Epithelial cell of prostate (primary cell): ENCODE measurements at places on chromosomes 3 and 15.

GRCh38 chr3:53493963-53494791, at the start of gene CACNA1D:
Gene CACNA1D, plus strand, starts transcription at chr3:53494611. Its CDS starts 556 bp downstream, at chr3:53495167.
- DNase-seq: no peak

- no peak for DNase-seq
Measured at GRCh38 chr3:1623896-1624295, 474.8 kb upstream of the CNTN4 start.

DNA sequence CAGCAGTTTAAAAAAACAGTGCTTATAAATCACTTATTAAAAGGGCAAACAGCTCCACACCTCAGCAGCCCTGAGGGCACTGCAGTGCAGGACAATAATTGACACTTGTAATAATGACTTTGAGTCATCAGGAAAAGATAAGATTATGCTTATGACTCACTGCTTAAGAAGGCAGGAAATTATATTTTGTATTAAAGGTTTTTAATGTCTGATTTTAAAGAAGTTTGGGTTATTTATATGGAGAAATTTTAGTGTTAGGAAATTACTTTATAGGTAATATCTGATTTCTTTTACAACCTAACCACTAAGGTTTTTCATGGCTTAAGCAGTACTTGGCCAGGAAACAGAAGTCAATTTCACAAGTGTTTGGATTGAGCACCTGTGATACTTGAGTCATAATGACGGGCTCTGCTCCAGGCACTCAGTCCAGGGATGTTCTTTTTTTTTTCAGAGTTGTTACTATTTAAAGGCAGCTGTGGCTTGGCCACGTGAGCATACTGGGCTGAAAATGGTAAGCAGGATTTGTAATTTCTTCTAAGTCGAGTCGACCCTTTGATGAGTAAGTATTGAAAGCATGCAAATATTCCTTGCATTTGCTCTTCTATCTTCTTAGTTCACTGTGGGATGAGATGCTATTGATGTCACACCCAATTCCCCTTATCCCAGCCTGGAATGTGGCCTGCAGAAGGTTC, 21.6 kb upstream of the SLC6A20 start:
- peak; percentile 93 for DNase-seq

- no peak for DNase-seq
Measured at GRCh38 chr15:81728726-81729125, 317.1 kb downstream of the MEX3B start.

DNA sequence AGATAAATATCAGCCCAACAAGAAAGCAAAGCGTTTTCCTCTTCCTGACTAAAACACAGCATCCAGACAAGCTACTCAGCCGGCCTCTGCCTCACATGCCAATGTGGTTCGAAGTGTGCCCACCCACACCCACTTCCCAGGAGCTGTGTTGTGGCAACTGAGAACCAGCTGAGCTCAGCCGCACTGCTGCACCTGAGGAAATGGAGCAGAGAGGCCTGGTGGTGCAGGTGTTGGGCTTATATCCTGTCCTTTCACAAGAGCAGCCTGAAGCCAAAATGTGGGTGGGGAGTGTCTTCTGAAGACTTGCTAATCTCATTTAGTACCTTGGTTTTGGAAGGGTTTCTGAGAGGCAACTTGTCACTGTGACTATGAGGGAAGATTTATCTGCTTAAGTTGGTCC, 23.0 kb upstream of the RETNLB start:
- no peak for DNase-seq

DNA sequence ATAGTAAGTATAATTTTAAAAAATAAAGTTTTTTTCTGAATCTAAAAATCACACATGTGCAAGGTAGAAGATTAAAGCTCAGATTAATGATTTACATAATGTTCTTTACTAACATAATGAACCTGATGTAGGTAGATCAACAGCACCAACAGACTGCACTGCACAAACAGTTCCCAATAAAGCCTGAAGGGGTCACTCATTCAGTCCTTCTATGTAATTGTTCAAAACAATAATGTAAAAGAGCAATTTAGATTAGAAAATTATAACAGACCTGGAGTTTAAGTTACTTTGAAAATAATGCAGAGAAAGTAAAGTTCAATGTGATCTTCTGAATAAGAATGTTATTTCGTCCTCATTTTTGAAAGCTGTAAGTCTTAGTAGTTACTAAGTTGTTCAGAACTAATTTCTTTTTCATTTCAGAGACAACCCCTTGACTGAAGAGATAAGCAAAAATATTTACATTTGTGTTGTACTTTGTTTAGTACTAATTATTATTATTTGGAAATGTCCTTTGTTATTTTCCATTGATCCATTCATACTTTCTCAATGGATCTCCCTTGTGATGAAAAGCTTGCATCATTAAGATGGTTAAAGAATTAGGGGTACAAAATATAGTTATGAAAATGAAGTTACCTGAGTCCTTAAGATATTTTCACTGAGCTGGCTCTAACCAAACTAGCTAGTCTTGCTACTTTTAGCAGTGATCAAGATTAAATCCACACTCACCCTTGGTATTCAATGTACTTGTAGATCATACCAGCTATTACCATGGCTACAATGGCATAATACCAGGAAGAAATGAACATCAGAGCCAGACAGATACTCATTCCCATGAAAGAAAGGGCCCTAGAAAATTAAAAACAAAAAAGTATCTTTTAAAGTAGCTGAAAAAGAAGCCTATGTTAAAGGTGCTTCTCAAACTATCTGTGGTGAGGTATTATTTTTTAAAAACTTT, 16.8 kb downstream of the EMC4 start:
- DNase-seq: peak; percentile 52

- no peak for DNase-seq
Measured at GRCh38 chr3:134313847-134314587, 60.2 kb downstream of the AMOTL2 start.

DNA sequence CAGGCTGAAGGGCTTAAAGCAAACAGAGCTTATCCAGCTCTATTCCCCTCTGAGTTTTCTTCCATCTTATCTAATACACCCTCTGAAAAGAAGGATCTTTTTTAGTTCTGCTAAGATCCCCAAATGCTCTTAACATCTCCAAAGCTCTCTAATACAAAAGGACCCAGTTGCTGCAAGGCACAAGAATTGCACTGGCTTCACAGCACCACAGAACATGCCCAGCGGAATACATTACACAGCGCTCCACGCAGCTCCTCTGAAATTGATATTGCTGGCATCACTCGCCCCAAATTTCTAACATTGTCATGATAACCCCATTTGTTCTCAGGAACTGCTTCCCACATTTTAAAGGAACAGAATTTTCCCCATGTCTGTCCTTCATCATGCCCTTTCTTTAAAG, 210.1 kb downstream of the RORA start:
- no peak for DNase-seq

GRCh38 chr3:99960123-99960878, 142.6 kb downstream of the CMSS1 start:
- no peak for DNase-seq

DNA sequence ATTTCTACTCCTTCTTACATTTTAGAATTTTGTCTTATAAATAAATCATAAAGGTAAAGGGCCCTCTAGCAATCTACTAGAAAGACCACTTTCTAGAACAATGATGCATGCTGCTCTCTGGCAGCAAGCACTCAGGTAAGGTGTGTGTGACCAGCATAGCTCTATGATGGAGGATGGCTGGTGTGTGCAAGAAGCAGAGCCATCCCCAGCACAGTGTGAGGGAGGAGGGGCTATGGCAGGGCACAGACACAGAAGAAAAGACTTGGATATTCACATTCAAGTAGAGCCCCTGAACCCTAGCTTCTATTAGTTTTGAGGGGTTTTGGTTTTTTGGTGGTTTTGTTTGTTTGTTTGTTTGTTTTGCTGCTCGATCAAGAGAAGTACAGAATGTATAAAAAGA, 277.1 kb upstream of the CCDC54 start:
- DNase-seq: no peak

DNA sequence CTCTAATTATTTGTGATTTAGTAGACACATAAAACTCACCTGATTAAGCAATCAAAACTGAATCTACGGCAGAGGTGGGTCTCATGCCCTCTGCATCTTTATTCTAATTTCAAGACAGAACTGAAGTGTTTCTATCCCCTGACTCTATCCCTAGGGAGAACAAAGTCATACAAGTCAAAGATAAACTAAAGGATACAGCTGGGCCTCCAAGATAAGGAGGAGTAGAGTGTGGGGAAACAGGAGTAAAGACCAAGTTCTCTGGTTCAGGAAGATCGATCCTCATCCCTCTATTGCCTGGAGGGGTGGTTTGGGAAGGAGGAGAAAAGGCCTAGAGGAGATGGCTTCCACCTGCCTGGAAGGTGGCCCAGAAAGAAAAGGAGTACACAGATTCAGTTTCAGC, 58.7 kb upstream of the BBX start:
- DNase-seq: no peak

GRCh38 chr3:108124337-108125152, 33.7 kb upstream of the CD47 start:
- DNase-seq: no peak

DNA sequence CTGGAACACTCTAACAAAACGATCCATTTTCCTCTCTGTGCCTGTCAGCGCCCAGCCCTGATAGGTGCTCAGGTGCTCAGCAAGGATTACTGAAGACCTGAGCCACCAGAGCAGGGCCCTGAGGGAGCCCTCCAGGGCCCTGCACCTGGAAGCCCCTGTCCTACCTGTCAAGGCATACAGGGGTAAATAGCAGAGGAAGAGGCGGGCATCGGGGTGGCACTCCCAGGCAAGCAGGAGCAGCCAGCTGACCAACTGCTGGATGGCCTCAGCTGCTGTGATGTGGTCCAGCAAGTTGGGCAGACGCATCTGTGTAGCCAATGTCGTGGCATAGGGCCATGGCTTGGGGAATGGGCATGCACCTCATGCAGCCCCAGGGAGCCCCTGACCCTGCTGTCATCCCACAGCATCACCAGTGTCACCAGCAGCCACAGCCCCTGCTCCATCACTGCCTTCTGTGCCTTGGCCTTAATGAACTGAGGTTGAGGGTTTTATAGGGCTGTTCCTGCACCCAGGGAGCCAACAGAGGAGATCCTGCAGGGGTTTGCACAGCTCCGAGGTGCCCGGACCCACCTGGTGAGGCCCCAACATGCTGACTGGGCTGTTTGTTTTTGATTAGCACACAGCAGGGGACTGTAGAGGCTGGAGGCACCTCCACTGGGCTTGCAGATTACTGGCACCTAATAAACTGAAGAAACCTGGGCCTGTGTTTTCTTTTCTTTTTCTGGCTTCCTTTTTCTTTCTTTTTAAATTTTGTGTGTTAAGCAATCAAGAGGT, 7.9 kb upstream of the WDR6 start:
- DNase-seq: no peak

GRCh38 chr15:97875513-97876280, 84.8 kb upstream of the ARRDC4 start:
- DNase-seq: no peak

- DNase-seq: no peak
Measured at GRCh38 chr15:68335251-68335650, 57.7 kb downstream of the FEM1B start.

- no peak for DNase-seq
Measured at GRCh38 chr15:68441045-68441743, 9.2 kb upstream of the ITGA11 start.

DNA sequence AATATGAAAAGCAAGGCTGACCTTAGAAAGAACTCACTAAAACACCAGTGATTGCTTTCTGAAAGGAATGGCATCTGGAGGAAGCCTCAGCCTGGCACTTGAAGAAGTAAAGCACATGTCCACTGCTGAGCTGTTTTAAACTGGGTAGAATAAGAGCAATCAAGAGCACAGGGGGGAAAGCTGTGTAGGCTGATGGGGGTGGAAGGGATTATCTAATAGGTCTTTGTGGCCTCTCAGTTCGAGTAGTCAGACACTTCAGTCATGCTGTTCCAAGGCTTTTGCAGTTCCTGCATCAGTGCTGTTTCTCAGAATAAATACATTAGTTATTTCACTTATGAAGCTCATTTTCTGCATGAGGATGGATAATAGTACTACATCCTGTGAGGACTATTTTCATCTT, 22.6 kb downstream of the CCDC191 start:
- DNase-seq: no peak

DNA sequence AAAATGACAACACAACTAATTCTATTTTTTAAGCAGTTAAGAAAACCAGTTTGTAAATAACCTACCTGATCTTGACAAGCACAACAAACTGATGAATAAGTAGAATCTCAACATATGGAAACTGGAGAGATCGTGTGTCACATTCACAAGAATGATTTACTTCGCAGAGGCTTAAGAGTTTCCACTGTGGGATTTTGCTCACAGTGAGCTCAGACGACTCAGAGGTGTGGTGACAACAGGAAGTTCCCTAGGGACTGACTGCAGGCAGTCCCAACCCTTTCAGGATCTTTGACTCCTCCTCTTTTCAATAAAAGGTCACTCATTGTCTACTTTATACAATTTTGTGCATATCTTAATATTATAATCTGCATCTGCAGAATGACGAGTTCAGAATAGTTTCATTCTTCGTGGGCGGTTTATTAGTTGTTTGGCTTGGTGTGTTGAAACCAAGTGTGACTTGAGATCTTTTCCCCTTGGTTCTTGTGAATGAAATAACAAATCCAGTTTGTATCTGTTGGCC, at the start of gene LIPH:
TSS of gene LIPH (minus strand) at position 231 of the 520 bp plus-strand sequence. CDS start at position 114, 117 bp downstream.
- DNase-seq: peak; percentile 70

DNA sequence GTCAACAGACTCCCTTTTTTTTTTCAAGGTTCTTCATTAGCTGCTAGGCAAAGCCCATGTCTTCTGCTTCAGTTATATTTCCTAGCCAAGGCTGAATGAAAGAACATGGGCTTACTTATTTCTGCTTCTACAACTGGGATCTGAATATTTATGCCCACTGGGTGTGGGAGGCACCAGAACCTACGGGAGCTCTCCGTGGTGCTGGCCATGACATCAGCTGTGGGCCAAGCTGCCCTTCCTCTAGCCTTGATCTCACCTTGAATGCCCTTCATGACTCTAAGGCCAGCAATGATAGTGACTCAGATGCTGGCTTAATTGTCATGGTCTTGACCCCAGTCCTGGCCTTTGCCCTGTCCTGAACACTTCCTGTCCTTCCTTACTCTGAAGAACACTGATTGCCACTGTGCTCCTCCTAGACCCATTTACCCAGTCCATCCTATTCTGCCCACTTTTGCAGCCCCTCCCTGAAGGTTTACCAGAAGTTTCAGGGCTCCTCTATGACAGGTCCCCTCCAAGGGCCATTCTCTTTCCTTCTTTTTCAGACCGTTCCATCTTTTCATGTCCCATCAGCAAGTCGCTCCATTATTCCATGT, 32.8 kb upstream of the PRR20G start:
- DNase-seq: no peak

- no peak for DNase-seq
Measured at GRCh38 chr15:68470049-68470742, 38.2 kb upstream of the ITGA11 start.

GRCh38 chr15:82875411-82876003, 66.1 kb downstream of the WHAMM start:
- no peak for DNase-seq

- DNase-seq: no peak
Measured at GRCh38 chr3:1828519-1828918, 270.1 kb upstream of the CNTN4 start.

GRCh38 chr15:92891533-92892200, 8.5 kb upstream of the CHD2 start:
- no peak for DNase-seq

GRCh38 chr3:133868186-133868585, 27.5 kb downstream of the RAB6B start:
- no peak for DNase-seq

GRCh38 chr15:58604455-58604923, 145.0 kb downstream of the ADAM10 start:
- peak; percentile 46 for DNase-seq

- no peak for DNase-seq
Measured at GRCh38 chr3:185176750-185177359, 24.0 kb upstream of the C3orf70 start.

- no peak for DNase-seq
Measured at GRCh38 chr15:101386006-101386405, 91.0 kb upstream of the SNRPA1 start.

- no peak for DNase-seq
Measured at GRCh38 chr15:51634591-51635198, 12.1 kb upstream of the DMXL2 start.
